ENCODE measurements at places on chromosomes 1 and 21. TPM values are rescaled to one million over a fixed set of nuclear protein-coding genes. Genes with fewer than 3 reads are reported as not detected.
A peak's percentile ranks its signal among the peaks of the same experiment; 100 is the strongest.

DNA sequence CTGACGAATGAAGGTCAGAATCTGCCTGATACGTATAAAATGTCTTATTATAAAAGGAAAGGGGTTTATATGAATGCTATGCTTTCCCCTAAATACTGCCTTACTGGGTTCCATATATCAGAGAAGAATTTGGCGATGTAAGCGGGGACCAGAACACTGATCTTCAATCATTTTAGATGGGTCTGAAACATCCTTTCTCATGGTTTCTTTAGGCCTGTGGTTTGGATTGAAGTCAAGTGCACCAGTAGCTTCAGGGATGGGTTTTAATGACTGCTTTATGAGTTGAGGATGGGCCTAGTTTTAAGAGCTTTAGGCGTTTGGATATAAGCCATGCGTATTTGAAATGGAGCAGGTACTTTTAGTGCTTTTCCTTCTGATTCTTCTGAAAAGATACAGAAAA, 6.9 kb downstream of the FMN2 start:
- H3K36me3 ChIP-seq: no peaks in the 10 kb centered on the region
- H3K4me3 ChIP-seq: no peak overlapping the region
- H3K4me1 ChIP-seq: no peaks in the 10 kb centered on the region
- H3K27ac ChIP-seq: no peak overlapping the region
- H3K27me3 ChIP-seq: peaks cover 13% of the 10 kb centered on the region

DNA sequence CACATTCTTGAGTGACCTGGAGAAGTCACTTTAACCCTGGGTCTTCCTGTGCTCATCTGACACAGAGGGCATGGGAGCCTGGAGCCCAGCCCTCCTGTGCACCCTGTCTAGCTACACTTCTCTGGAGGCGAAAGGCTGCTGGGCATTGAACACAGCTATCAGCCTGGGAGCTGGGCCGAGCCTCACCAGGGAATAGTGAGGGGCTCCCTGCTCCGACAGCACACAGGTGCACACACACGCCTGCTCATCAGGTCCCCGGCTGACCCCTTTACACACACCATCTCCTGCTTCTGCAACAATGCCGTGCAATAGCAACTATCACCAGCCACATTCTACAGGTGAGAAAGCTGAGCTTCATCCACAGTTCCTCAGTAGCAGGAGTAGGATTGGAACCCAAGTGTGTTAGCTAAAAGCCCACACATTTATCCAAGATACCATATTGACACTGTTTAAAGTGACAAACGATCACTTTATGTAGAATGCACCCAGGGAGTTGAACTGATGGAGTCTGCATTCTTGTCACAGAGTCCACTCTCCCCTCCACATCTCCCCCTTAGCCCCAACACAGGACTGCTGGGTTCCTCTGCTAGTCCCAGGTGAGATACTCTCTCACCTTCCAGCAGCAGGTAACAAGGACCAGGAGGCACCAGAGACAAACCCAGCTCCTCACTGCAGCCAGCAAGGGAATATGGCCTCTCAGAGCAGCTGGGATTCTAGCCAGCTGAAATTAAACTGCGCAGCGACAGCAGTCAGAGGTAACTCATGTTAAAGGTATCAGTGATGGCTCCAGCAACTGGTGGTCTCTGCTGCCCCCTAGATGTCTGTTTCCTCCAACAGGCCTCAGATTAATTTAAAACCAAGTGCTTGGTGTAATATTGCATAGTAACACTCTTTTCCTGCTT, 18.3 kb upstream of the CAPN8 start:
- H3K4me1 ChIP-seq: no peaks in the 10 kb centered on the region
- no peaks in the 10 kb centered on the region for H3K36me3 ChIP-seq
- H3K27ac ChIP-seq: no peak overlapping the region
- H3K4me3 ChIP-seq: no peak overlapping the region
- DNase-seq: peak; percentile 55

GRCh38 chr1:181087400-181087901, 1.0 kb upstream of the IER5 start:
- no peaks in the 10 kb centered on the region for H3K27me3 ChIP-seq
- DNase-seq: no peak
- no peak overlapping the region for H3K27ac ChIP-seq
- no peaks in the 10 kb centered on the region for H3K36me3 ChIP-seq

- peaks cover 14% of the 10 kb centered on the region for H3K4me1 ChIP-seq
- no peak overlapping the region for H3K27ac ChIP-seq
- H3K27me3 ChIP-seq: no peaks in the 10 kb centered on the region
- H3K4me3 ChIP-seq: no peak overlapping the region
- DNase-seq: no peak
These were observed 3.3 kb downstream of the SUCO start for GRCh38 chr1:172536256-172536655.

DNA sequence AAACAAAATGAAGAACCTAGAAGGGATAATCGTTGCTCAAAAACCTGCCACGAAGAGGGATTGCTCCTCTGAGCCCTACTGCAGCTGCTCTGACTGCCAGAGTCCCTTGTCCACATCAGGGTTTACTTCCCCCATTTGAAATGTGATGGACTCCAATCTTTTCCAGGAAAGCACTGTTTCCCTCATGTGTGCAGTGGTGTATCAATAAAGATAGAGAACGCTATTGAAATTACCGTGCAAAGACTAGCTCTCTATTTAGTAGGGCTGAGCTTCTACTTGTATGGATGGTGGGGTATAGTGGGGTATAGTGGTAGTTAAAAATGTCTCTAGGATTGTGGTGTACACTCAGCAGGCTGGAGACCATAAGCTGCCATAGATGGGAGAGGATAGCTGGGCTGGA, 3.7 kb downstream of the TMCO2 start:
- no peak overlapping the region for H3K4me3 ChIP-seq
- H3K27ac ChIP-seq: no peak overlapping the region
- no peaks in the 10 kb centered on the region for H3K27me3 ChIP-seq
- DNase-seq: no peak
- no peaks in the 10 kb centered on the region for H3K36me3 ChIP-seq

- H3K4me3 ChIP-seq: peak overlapping the region; percentile 30
- DNase-seq: peak; percentile 83
- H3K4me1 ChIP-seq: peaks cover 53% of the 10 kb centered on the region
- H3K36me3 ChIP-seq: no peaks in the 10 kb centered on the region
These were observed 3.8 kb upstream of the PLEKHA6 start for GRCh38 chr1:204363335-204364114.

GRCh38 chr1:191174298-191174697, 696.6 kb upstream of the BRINP3 start:
- peak; percentile 31 for DNase-seq
- no peak overlapping the region for H3K27ac ChIP-seq
- H3K36me3 ChIP-seq: no peaks in the 10 kb centered on the region
- no peaks in the 10 kb centered on the region for H3K27me3 ChIP-seq
- no peak overlapping the region for H3K4me3 ChIP-seq

DNA sequence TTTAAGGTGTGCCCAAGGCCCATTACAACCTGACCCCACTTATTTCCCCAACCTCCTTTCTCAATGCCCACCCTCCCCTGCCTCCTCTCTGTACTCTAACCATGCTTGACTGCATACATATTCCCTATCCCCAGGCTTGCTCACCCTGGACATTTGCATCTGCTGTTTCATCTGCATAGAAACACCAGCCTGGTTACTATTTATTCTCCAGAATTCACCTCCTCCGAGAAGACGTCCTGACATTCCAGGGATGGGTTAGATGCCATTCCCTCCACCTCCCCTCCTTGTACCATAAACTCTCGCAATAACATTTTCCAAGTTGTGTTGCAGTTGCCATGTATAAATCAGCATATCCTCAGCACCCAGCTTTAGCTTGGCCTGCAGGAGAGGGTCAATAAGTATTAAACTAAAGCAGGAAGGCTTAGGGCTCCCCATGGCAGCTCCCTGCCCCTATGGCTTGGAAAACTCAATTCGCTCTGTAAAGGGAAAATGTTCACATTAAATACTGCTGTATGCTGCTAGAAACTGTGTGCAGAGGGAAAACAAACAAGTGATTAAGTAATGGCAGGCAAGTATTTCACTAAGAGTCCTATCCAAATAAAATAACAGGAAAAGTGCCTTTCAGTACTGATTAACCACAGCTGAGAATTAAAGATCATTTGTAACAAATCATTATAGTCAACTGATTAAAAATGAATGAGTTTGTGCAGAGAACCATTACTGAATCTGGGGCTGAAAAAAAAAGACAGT, 202.3 kb downstream of the TNR start:
- peaks cover 35% of the 10 kb centered on the region for H3K4me1 ChIP-seq
- H3K27me3 ChIP-seq: no peaks in the 10 kb centered on the region
- peak; percentile 49 for DNase-seq
- H3K36me3 ChIP-seq: no peaks in the 10 kb centered on the region
- no peak overlapping the region for H3K4me3 ChIP-seq

GRCh38 chr21:42525676-42526378, 12.2 kb downstream of the SLC37A1 start:
- no peak for DNase-seq
- H3K36me3 ChIP-seq: no peaks in the 10 kb centered on the region
- H3K4me3 ChIP-seq: no peak overlapping the region
- H3K27ac ChIP-seq: no peak overlapping the region

- peaks cover 29% of the 10 kb centered on the region for H3K4me1 ChIP-seq
- H3K27me3 ChIP-seq: no peaks in the 10 kb centered on the region
- no peaks in the 10 kb centered on the region for H3K36me3 ChIP-seq
- H3K4me3 ChIP-seq: no peak overlapping the region
These were observed 44.0 kb downstream of the TMCC2 start for GRCh38 chr1:205271745-205272144.

DNA sequence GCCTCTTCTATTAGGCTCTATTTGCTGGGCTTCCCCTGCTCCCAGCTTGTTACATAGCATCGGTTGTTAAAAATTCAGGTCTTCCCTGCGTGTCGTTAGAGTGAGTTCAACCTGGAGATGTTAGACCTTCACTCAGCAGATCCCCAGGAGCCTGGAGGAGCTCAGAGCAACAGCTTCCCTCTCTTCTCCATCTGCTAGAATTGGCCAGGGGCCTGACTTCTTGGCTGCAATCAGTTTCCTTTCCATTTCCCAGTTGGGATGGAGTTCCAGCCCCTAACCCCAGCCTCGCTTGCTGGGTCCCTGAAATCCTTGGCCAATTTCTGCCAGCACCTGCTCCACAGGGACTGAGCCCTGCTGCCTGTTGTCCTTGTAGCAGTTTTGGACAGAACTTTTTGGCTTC, 55.9 kb downstream of the MT1HL1 start:
- H3K4me3 ChIP-seq: no peak overlapping the region
- H3K4me1 ChIP-seq: no peaks in the 10 kb centered on the region
- H3K27me3 ChIP-seq: no peaks in the 10 kb centered on the region

DNA sequence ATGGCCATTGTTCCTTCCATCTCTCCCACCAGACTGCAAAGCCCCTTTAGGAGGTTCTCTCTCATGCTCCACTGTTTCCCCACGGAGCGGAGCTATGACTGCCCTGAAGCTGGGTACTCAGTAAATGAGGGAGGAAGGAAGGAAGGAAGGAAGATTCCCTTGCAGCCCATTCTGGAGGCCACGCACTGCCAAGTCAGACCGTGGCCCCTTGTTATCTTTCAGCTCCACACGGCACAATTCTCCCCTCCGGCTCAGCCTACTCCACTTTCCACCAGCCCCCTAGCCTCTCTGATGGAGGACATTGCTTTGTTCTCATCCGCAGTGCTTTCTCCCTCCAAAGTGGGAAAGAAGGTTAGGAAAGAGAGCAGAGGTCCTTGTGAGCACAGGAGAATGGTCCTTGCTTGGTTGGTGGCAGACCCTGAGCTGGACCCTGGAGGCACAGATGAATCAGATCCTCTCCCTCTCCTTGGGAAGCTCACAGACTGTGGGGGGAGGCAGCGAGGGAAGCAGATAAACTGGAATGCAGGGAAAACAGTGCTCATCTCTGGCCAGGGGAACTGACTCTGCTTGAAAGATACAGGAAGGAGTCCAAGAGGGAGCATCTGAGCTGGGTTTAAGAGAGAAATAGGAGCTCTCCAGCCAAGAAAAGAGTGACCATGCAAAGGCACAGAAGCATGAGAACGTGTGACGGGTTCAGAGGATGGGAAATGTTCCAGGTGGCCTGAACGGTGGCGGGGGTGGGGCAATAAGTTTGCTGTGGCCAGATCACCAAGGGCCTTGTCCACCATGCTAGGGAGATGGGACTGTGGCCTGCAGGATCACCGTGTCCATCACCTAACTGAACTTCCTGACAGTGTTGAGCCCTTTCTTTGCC, 52.6 kb downstream of the GLIS1 start:
- DNase-seq: no peak
- no peaks in the 10 kb centered on the region for H3K4me1 ChIP-seq
- no peaks in the 10 kb centered on the region for H3K36me3 ChIP-seq
- no peak overlapping the region for H3K27ac ChIP-seq
- peaks cover 39% of the 10 kb centered on the region for H3K27me3 ChIP-seq
- H3K4me3 ChIP-seq: no peak overlapping the region

Gene CDK18
- total RNA-seq: 0.32 TPM

Gene CFHR4
- total RNA-seq: not detected

Gene HYI
- 342 TPM for total RNA-seq

Gene SLC44A5
- 1.6 TPM for total RNA-seq
